ENCODE measurements at places on chromosomes 5 and 9. TPM values are rescaled to one million over a fixed set of nuclear protein-coding genes. Genes with fewer than 3 reads are reported as not detected.

The UBE2QL1 gene
- total RNA-seq, result 5.5 TPM

DNA sequence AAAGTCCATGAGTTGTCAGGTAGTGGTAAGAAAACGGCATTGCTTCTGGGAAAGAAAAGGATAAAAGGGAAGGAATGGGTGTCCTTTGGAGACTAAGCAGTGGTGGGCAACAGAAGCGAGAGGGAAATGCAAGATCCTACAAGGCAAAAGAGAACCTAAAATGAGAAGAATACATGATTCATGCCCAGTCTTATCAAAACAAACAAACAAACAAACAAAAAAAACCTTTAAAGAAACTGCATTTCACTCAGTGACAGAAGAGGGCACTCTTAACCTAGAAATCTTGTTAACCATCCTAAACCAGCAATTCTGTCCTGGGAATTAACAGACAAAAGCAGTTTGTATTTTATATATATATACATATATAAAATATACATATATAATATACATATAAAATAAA, 88.5 kb downstream of the SUSD1 start:
- DNase-seq, result no peak

DNA sequence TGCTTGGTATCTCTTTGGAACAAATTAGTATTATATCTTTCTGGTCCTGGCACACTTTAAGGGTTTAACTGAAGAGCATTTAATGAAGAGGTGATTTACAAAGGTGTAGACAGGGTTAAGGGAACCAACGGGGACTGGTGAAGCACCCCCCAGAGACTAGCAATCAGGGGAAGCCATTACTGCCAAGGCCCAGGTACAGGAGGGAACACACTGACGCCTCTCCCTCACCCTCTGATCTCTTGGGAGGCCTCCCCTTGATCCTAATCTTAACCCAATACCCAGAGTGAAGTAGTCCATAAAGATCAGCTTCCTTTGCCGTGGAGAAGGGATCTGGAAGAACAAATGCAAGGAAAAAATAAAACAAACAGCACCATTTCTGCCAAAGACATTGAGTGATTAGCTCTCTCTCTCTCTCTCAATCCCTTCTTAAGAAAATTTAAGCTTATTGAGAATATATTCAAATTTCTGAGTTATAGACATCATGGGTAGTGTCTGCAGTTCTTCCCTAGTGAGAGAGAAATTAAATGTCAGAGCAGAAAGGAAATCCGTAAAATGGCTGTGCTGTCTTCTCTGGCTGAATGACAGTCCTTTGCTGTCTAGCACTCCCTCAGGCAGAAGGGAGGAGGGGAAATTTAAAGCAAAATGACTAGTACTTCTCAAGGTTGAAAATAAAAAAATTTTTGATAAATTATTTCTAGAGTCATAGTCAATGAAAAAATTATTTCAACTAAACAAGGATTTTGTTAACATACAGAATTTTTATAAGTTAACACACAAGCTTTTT, 20.0 kb downstream of the F2R start:
- no peak for DNase-seq

The SPACA9 gene
- total RNA-seq, result 8.1 TPM

The CDC20B gene
- total RNA-seq, result not detected

The MARCOL gene
- not detected for total RNA-seq

GRCh38 chr9:75063556-75064305, 24.2 kb downstream of the NMRK1 start:
- DNase-seq, result no peak

DNA sequence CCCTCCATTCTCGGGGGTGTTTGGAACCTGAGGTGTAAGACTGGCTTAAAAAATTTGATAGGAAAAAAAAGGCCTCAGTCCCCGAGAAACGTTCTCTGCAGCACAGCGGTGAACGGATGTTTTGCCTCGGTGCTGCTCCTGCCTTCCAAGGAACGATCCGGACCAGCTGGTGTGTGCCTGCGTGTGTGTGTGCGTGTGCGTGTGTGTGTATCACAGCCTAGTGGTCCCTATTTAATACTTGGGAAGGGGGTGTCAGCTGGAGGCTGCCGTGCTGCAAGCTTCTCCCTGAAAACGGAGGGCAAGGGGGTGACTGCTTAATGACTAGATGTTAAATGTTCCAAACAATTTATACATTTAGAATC, 76.9 kb downstream of the LHX2 start:
- DNase-seq, result no peak
